ENCODE measurements at places on chromosomes 11 and 22. TPM values are rescaled to one million over a fixed set of nuclear protein-coding genes. Genes with fewer than 3 reads are reported as not detected.

Gene SMTNL1
- not detected for total RNA-seq

DNA sequence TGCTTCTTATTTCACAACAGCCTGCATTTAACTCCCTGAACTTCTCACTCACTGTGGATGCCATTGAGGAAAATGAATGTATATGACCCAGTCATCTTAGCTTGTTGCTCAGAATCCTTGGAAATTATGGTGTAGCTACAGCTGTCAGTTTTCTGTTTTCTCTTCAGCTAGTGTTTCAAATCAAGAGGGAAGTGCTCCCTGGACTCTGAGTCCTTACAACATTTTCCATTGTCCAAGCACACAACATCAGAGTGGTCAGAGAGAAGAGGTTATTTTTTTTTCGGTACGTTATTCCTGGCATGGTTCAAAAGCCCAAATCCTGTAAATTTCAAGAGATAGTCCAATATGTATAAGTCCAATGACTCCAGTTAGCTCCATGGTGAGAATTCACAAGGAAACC lies 23.6 kb downstream of the MS4A6A start:
- DNase-seq = no peak
- no peaks in the 10 kb centered on the region for H3K4me1 ChIP-seq
- no peak overlapping the region for H3K4me3 ChIP-seq
- H3K27ac ChIP-seq = no peak overlapping the region
- no peaks in the 10 kb centered on the region for H3K36me3 ChIP-seq

DNA sequence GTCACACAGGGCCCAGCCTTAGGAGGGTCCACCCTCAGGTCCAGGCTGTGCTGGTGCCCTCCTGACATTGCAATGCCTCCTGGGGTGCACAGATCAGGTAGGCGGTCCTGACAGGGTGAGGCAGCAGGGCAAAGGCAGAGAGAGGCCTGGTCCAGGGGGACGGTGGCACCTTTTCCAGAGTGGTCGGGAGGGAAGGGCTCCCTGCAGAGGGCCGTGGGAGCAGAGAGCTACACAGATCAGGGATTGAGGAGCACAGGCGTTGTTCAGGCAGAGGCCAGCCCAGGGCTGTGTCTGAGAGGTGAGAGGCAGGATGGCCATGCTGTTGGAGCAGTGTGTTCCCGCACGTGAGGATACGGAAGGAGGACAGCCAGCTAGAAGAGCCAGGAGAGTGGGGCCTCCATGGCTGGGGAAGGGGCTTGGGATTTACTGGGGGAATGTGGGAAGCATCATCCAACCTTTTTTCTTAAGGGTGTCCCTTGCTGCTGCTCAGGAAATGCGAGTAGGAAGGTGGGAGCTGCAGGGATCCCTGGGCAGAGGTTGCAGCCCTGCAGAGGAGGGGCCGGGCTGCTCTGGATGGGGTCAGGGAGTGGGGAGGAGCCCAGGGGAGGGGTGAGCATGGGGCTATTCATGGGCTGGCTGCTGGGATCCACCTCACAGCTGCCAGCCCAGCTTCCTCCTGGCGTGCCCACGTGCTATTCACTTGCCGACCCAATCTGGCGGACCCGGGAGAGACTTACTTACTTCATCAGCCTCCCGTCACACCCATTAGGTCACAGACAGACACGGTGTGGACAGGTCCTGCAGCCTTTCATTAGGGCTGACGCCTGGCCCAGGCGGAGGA lies 1516.4 kb downstream of the TBC1D22A start:
- DNase-seq = no peak
- no peak overlapping the region for H3K4me3 ChIP-seq
- H3K27me3 ChIP-seq = no peaks in the 10 kb centered on the region
- no peaks in the 10 kb centered on the region for H3K36me3 ChIP-seq

Gene MGAT3
- 0.08 TPM for total RNA-seq

Gene OOSP3
- not detected for total RNA-seq

- H3K27me3 ChIP-seq = no peaks in the 10 kb centered on the region
- H3K27ac ChIP-seq = no peak overlapping the region
- DNase-seq = no peak
- H3K36me3 ChIP-seq = no peaks in the 10 kb centered on the region
Measured at GRCh38 chr11:45031912-45032519, 81.3 kb upstream of the TP53I11 start.

GRCh38 chr11:78476066-78476465 lies 58.4 kb upstream of the GAB2 start:
- no peak for DNase-seq
- H3K27me3 ChIP-seq = no peaks in the 10 kb centered on the region
- H3K4me1 ChIP-seq = peaks cover 2% of the 10 kb centered on the region
- no peak overlapping the region for H3K4me3 ChIP-seq
- H3K36me3 ChIP-seq = no peaks in the 10 kb centered on the region
- H3K27ac ChIP-seq = no peak overlapping the region

Gene DUSP8
- 0.33 TPM for total RNA-seq

DNA sequence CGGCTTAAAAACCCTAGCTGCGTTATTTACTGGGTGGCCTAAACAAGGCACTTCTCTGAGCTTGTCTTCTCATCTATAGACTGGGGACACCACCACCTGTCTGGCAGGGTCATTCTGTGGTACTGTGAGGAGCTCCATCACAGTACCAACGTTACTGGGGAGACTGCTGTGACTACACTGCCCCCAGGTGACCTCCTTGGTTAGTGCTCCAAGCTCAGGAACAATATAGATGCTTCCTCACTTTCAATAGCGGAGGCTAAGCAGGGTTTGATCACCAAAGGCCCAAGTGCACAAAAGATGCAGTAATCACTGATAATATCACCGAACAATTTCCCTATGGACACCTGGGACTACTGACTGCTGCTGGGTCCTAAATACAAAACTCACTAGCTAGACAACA lies 18.8 kb downstream of the PRPF19 start:
- H3K27me3 ChIP-seq = no peaks in the 10 kb centered on the region
- H3K4me3 ChIP-seq = no peak overlapping the region
- H3K27ac ChIP-seq = no peak overlapping the region
- H3K4me1 ChIP-seq = no peaks in the 10 kb centered on the region
- no peak for DNase-seq
- peaks cover 4% of the 10 kb centered on the region for H3K36me3 ChIP-seq

GRCh38 chr11:25876456-25876965 lies 455.4 kb upstream of the ANO3 start:
- no peak for DNase-seq
- no peak overlapping the region for H3K27ac ChIP-seq
- no peaks in the 10 kb centered on the region for H3K36me3 ChIP-seq
- H3K4me3 ChIP-seq = no peak overlapping the region
- peaks cover 3% of the 10 kb centered on the region for H3K27me3 ChIP-seq
- H3K4me1 ChIP-seq = no peaks in the 10 kb centered on the region

DNA sequence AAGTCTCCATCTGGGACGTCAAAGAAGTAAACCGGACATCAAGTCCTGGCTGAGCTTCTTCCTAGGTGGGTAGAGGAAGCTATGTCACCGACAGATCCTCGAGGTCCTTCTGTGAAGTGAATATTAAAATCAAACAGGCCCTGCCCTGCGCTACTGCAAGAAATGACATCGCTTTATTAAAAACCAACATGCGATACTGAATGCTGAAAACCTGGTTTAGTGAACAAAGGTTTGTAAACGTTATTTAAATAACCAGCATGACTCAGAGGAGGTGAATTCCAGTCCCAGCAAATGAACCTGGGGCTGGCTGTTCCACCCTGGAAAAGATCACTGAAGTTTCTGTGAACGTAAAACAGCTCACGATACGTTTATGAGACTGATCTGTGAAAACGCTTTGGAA lies 645 bp downstream of the RTCB start:
- H3K4me3 ChIP-seq = peak overlapping the region; percentile 90
- H3K36me3 ChIP-seq = peaks cover 15% of the 10 kb centered on the region
- DNase-seq = no peak
- H3K27me3 ChIP-seq = no peaks in the 10 kb centered on the region

DNA sequence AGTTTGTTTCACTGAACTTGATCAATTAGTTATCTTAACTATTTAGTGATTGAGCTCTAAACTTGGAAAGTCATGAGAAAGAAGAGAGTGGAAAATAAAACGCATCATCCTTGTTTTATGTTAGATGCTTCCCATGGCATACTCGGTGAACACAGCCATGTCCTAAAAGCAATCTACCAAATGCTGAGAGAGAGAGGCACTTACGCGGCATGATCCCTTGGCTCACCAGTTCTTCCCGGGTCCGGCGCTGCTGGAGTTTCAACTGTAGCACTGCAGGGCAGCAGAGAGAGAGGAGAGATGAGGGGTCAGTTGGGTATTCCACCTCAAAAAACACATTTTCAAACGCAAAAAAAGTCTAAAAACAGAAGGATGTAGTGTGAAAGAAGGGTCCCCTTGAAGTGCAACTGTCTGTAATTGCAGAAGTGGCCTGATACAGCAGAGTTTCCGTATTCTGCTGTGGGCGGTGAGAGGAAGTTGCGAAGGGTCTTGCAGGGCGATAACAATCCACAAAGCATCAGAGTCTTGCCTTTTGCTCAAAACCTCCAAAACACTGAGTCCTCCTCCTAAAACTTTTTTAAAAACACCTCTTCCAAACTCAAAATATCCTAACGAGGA lies 92.7 kb downstream of the SGSM3 start:
- no peaks in the 10 kb centered on the region for H3K27me3 ChIP-seq
- H3K27ac ChIP-seq = peak overlapping the region; percentile 27
- DNase-seq = no peak
- no peaks in the 10 kb centered on the region for H3K36me3 ChIP-seq

- DNase-seq = no peak
- H3K36me3 ChIP-seq = no peaks in the 10 kb centered on the region
- no peaks in the 10 kb centered on the region for H3K4me1 ChIP-seq
- H3K27me3 ChIP-seq = no peaks in the 10 kb centered on the region
Measured at GRCh38 chr11:41190437-41191082, 268.9 kb downstream of the LRRC4C start.

GRCh38 chr11:94876645-94877442 lies 96.5 kb downstream of the CWC15 start:
- H3K4me1 ChIP-seq = no peaks in the 10 kb centered on the region
- peak overlapping the region; percentile 39 for H3K27ac ChIP-seq
- no peak for DNase-seq
- no peak overlapping the region for H3K4me3 ChIP-seq
- H3K27me3 ChIP-seq = no peaks in the 10 kb centered on the region

DNA sequence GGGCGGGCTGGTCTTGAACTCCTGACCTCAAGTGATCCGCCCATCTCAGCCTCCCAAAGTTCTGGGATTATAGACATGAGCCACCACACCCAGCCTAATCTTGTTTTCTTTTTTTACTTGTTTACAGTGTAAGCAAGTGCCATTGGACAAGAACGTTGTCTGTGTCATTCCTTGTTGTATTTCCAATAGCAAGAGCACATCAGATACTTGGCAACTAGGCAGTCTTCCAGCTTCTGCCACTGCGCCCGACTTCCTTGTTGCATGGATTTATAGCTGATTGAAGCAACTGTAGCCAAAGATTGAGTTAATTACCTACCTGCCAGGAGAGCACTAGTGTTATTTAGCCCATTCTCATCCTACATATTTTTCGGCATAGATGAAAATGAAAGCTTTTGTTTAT lies 3.1 kb upstream of the SGSM3 start:
- DNase-seq = no peak
- peaks cover 9% of the 10 kb centered on the region for H3K4me1 ChIP-seq
- H3K4me3 ChIP-seq = no peak overlapping the region
- no peaks in the 10 kb centered on the region for H3K27me3 ChIP-seq
- no peak overlapping the region for H3K27ac ChIP-seq

Gene PHOX2A
- not detected for total RNA-seq

GRCh38 chr11:134710861-134711407 lies 298.9 kb upstream of the B3GAT1 start:
- no peak overlapping the region for H3K27ac ChIP-seq
- no peak for DNase-seq
- no peaks in the 10 kb centered on the region for H3K4me1 ChIP-seq
- H3K27me3 ChIP-seq = no peaks in the 10 kb centered on the region

Gene KCNJ5
- 0.05 TPM for total RNA-seq

Gene CATSPERZ
- 0.42 TPM for total RNA-seq

Gene STK33
- total RNA-seq = 0.67 TPM

Gene PGR
- not detected for total RNA-seq

GRCh38 chr11:16356057-16356760 lies at the start of gene SOX6:
TSS of gene SOX6 (minus strand) at chr11:16356546. CDS start at chr11:16341248, 15,298 bp downstream.
- DNase-seq = no peak
- H3K36me3 ChIP-seq = no peaks in the 10 kb centered on the region
- no peak within 1 kb of the TSS for H3K4me3 ChIP-seq

DNA sequence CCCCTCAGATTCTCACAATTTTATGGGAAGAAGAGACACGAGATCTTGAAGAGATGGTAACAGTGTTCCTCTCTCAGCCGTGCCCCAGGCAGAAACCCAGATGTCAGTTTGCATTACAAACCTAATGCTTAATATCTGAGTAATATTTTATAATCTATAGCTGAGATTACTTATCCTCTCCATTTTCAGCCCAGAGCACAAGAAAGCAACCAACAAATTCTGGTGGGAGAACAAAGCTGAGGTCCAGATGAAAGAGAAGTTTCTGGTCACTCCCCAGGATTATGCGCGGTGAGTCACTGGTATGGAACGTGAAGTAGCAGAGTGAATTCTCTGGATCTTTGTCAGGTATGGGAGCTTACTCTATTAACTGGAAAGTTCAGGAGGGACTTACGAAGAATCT lies 884 bp downstream of the CENATAC start:
- H3K27ac ChIP-seq = no peak overlapping the region
- no peaks in the 10 kb centered on the region for H3K27me3 ChIP-seq
- no peak for DNase-seq
- peaks cover 21% of the 10 kb centered on the region for H3K4me1 ChIP-seq
- H3K4me3 ChIP-seq = peak overlapping the region; percentile 91

DNA sequence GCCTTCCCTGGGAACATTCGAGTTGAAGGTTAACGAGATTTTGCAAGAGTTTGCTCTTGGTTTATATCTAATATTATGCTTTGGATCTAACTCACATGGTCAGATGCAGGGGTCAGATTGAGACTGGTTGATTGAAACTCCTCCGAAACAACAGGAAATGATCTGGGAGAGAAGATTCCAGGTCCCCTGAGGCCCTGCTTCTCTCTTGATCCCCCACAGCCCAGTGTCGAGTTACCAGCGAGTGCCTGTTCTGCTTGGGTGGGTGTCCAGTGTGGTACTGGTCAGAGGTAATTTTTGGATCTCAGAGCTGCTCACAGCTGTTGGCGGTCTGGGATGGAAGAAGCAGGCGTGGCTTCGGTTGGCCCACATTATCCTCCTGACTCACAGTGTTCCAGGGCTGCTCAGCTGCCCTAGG lies 9.2 kb downstream of the FBLN1 start:
- H3K4me1 ChIP-seq = no peaks in the 10 kb centered on the region
- H3K36me3 ChIP-seq = no peaks in the 10 kb centered on the region
- no peak overlapping the region for H3K4me3 ChIP-seq
- no peaks in the 10 kb centered on the region for H3K27me3 ChIP-seq
- DNase-seq = no peak
- H3K27ac ChIP-seq = no peak overlapping the region

- no peaks in the 10 kb centered on the region for H3K27me3 ChIP-seq
- peaks cover 3% of the 10 kb centered on the region for H3K4me1 ChIP-seq
- H3K4me3 ChIP-seq = no peak overlapping the region
Measured at GRCh38 chr11:126476977-126477376, 121.5 kb downstream of the ST3GAL4 start.

Gene C1QTNF4
- 1.8 TPM for total RNA-seq

Data from liver (tissue), 10 donors.